LoVo (cell line): ENCODE measurements at places on chromosomes 4 and X.

- DNase-seq: no peak
Measured at GRCh38 chr4:54094451-54094850, 5.5 kb upstream of the GSX2 start.

DNA sequence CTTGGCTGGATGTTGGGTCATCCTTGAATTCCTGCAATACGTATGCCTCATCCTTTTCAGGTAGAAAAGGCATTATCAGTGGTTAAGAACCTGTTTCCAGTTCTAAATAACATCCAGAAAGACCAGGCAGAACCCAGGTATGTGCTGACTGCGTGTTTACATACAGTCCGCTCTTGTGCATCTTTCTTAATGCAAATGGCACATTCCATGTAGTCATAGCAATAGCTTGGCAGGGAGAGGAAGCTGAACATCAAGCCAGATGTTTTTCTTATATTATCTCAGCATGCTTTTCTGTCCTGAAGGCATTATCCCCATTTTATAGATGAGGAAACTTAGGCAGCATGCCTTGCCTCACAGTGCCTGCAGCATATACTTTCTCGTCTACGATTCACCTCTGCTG, 2.1 kb downstream of the DCLK2 start:
- DNase-seq: no peak

GRCh38 chr4:5955856-5956255, 62.4 kb downstream of the C4orf50 start:
- DNase-seq: no peak

DNA sequence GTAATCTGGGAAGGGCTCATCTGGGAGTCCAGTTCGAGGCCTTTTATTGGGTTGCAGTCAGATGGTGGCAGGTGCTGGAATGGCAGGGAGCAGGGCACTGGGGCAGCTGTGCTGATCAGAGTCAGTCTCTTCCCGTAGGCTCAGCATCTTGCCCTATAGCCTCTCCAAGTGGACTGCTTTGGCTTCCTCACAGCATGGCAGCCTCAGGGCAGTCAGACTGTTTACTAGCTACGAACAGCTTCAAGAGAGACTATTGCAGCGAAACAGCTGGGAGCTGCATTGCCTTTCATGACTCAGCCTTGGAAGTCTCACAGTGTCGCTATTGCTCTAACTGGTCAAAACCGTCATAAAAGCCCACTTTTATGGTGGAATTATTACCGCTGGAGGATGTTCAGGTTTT, 26.8 kb upstream of the DUSP21 start:
- no peak for DNase-seq

DNA sequence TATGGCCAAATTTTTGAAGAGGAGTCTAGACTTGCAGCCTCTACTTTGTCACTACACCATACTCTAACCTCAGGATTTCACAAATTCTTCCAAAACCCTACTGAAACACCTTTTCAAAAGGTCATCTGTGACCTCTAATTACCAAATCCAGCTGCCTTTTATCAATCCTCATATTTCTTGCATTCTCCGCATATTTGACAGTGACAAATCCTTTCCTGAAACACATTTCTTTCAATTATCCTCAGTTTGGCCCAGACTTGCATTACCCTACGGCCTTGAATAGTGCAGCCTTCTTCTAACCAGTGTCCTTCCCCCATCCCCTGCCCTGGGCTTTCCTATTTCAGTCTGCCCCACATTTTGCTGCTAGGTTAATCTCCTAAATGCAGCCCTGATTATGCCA, 25.5 kb downstream of the MID2 start:
- DNase-seq: no peak

GRCh38 chr4:148214529-148215166, 227.6 kb downstream of the NR3C2 start:
- no peak for DNase-seq

GRCh38 chr4:84948056-84948455, 18.4 kb downstream of the WDFY3 start:
- DNase-seq: no peak

DNA sequence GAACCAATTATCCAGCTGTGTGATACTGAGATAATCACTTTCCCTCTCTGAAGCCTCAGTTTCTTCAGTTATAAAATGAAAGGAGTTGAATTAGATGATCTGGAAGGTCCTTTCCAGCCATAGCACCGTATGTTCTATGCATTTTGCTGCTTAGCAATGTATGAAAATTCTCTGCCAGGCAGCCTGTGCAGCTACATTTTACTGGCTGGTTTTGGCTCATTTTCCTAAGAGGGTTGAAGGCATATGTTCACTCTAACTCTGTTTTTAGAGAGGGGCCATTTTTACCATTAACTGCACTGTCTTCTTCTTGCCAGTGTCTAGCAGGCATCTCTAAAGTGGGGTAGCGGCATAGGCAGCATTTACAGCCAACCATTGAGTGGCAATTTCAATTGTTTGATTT, 26.1 kb downstream of the TRPC5 start:
- no peak for DNase-seq

- no peak for DNase-seq
Measured at GRCh38 chrX:153766098-153766817, 2.2 kb downstream of the PLXNB3 start.

- DNase-seq: no peak
Measured at GRCh38 chr4:182812916-182813315, 104.3 kb downstream of the DCTD start.

- no peak for DNase-seq
Measured at GRCh38 chrX:109911046-109911445, 91.9 kb upstream of the TMEM164 start.

DNA sequence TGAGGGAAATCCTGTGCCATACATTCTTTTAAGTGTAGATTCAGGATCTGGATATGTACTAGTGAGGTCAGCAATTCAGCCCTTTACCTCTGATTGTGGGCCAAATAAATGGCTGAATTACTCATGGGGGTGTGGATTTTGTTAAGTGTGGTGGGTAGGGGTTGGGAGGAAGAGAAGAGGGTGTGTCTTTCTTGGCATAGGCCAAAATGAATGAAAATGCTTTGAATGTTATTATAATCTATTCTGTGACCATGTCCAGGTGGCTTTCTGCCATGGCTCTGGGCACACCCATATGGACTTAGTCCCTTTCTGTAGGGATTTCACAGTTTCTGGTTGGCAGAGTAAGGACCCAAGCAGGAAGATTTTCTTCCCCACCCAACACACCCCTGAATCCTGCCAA, 244.3 kb downstream of the CBR4 start:
- peak; percentile 89 for DNase-seq

DNA sequence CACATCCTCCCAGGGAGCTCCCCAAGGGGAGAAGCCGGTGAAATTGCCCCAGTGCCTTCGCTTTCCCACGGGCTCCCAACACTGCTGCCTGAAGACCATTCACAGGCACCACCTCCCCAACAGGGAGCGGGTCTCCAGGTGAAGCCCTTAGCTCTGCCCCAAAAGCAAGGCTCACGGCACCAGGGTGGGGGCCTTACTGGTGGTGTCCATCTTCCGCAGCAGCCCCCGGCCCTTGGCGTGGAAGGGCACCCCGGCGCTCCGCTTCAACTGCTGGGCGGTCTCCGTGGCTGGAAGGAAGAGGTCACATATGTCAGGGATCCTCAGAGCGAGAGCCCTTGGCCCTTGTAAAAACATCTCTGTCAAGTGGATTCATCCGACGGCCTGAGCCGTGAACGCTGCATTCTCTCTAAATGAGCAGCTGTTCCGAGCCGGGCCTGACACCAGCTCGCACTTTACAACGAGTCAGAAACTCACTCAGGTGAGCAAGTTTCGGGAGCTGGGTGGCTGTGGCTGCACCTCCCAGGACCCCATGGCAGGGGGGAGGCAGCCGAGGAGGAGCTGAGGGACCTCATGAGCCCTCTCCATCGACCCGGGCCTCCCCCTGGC, 20.9 kb downstream of the NELFA start:
- no peak for DNase-seq

GRCh38 chrX:131783555-131784308, 239.4 kb upstream of the STK26 start:
- no peak for DNase-seq

GRCh38 chr4:73917081-73917501, 47.9 kb downstream of the CXCL1 start:
- peak; percentile 24 for DNase-seq

- DNase-seq: no peak
Measured at GRCh38 chrX:109848461-109849050, 115.5 kb upstream of the ACSL4 start.

- DNase-seq: no peak
Measured at GRCh38 chr4:75673959-75674328, 733 bp upstream of the G3BP2 start.

DNA sequence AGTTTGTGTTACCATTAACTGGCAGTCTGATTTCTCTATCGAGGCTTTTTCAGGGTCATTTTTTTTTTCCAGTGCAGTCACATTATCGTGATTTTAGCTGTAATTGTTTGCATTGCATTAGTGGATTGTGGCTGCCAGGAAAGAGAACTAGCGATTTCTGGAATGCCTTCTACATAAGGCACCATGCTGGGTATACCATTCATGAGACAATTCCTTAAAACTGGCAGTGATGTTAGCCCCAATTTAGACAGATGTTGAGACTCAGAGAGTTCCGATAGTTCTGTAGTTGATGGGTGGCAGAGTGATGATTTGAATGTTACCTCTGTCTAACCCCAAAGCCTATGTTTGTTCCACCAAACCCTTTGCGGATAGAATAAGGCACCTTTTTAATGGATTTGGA, 175.4 kb upstream of the TENM3 start:
- no peak for DNase-seq

- DNase-seq: no peak
Measured at GRCh38 chr4:168269896-168270295, 48.7 kb downstream of the DDX60 start.

DNA sequence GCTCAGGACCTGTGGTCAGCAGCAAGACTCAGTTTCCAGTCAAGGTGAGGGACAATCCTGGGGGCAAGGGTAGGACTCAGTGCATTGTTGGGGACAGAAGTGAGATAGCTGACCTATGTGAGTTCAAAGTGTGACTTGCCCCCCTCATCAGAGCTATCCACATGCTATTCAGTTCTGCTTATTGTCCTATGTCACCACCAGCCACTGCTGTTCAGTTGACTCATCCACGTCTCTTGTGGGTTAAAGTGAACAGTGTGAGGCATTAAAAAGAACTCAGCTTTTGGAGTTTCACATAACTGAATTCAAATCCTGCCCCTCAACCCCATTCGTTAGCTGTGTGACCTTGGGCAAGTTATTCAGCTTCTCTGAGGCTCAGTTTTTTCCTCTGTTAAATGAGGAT, 4.4 kb upstream of the APLN start:
- no peak for DNase-seq

DNA sequence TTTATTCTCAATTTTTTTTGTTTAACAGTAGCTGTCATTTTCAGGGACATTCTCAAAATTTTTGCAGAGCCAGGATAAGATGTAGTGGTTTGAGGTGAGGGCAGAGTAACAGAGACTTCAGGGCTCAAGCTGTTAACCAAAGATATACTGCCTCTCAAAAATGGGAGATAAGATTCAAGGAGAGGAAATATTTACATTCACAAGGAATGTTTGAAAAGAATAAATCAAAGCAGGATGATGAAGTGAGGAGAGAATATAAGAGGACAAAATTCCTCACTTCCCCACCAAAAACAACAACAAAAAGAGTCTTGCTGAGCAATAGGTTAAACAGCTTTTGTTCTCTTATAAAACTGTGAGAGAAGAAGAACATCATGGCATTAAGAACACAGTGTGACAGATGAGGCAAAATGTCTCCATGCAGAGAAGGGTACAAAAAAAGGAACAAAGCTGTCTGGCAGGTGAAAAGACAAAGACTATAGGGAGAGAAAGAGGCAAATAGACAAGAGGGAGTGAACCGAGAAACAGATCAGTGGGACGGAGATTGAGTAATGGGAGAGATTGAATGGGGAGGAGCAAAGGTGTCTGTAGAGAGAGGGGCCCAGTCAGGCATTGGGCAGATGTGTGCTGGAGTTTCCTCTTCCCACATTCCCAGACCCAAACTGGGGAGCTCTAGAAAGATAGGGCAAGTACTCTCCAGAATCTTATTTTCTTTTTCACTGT, 106.1 kb upstream of the TMEM150C start:
- no peak for DNase-seq

DNA sequence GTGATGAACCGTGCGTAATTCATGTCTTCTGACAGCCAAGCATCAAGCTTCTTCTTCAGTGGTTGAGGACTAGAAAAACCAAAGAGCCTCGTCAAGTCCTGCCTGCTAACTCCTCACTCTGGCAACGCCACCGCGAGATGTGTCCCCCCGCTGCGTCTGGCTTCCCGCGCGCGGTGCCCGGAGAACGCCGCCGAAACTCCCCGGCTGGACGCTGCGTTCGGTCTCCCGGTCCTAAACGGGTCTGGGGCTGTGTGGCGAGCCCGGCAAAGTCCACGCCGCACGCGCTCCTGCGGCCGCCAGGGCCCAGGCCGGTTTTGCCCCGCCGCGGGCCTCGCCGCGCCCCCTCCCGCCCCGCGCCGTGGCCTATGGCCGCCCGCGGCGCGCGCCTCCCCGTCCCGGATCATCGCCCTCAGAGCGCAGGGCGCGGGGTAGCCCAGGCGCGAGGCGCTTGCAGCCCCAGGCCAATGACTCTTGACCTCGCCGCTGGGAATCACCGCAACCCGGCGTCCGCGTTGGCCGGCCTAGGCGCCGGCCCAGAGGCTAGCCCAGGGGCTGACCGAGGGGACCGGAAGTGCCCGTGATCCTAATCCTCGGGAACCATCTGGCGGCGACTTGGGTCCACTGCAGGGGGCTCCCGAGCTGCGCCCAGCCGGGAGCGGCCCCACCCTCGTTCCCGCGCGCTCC, at the start of gene AADAT:
Gene AADAT (minus strand): TSS at position 289 of the 684 bp plus-strand sequence. CDS start 266 bp downstream, at position 23.
- peak; percentile 83 for DNase-seq
